ENCODE measurements at places on chromosomes 7 and 10.

DNA sequence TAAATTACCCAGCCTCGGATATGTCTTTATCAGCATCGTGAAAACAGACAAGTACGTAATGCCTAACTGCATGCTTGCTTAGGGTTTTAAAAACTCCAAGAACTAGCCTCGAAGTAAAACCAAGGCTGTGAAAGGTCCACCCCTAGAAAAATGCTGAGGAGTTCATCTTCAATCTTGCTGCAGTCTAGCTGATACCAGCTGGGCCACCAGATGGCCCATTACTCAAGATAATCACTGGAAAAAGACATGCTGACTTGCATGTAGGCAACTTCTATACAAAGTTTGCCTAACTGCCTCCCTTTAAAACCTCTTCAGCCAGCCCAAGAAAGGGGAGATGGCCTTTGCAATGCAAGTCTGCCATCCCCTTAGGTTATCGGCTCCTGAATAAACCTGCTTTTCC lies 614.1 kb downstream of the GALNT17 start:
- DNase-seq = no peak

DNA sequence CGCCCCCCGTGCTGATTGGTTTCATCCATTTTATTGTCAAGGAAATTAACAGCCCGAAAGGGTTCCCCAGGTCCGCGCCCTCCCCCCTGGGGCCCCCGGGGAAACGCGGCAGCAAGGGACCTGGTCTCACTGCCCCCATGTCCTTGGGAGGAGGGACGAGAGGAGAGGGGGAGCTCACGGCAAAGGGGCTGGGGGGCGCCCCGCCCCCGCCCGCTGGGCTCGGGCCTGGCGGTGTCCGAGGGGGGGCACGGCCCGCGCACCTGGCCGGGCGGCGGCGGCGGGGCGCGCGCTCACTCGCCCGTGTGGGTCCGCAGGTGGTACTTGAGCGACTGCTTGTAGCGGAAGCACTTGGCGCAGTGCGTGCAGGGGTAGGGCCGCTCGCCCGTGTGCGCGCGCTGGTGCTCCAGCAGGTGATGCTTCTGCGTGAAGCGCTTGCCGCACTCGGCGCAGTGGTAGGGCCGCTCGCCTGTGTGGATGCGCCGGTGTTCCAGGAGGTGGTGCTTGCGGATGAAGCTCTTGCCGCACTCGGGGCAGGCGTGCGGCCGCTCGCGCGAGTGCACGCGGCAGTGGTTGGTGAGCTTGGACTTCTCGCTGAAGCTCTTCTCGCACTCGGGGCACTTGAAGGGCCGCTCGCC lies 29.3 kb downstream of the ZNF777 start:
- DNase-seq = no peak

DNA sequence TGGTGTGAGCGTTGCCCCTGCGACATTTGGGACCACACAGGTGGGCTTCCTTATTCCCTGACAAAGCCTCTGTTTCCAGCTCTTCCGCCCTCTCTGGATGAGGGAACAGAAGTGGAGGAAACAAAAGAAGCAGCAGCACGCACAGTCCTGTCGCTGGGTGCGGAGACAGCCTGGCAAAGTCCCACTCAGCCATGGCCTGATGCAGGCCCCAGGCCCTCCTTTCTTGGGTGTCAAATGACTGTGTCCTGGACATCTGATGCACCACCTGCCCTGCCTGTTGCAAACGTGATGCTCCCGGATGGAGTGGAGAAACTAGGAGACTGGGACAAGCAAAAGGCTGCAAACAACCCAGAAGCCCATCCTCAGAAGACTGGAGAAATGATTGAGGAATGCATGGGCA lies 20.7 kb downstream of the ZMIZ2 start:
- DNase-seq = no peak

GRCh38 chr10:13684806-13685482 lies 98.2 kb downstream of the PRPF18 start:
- DNase-seq = no peak

GRCh38 chr7:2191016-2191415 lies 41.7 kb downstream of the MAD1L1 start:
- DNase-seq = no peak

- no peak for DNase-seq
Measured at GRCh38 chr10:95815701-95816240, 59.8 kb downstream of the ENTPD1 start.

DNA sequence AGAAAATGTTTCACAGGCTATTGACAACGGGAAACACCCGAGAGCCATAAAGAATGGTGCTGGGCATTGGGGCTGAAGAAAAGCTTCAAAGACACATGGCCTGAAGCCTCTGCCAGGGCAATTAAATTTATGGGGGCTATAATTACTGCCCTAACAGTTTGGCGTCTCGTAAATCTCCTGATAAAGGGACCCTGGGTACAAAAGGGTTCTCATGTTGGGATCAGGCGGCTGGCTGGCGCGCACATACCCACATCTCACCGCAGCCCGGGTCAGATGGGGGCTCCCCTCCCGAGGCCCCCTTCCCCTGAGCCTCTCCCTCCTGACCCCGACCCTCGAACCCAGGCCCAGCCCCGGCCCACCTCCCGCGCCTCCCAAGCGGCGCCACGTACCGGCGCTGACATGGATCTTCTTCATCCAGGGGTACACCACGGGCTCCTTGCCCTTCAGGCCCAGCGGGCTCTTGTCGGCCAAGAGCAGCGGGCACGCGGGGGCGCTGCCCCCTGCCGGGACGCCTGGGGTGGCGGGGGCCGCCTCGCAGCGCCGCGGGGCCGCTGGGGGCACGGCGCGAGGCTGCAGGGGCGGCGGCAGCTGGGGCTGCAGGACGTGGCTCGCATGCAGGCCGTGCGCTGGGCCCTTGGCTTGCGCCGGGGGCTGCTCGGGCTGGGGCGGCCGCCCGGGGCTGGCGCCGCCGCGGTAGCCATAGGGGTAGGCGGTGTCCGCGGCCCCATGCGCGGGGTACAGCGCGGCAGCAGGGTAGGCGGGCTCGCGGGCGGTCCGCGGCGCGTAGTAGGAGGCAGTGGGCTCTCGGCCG lies 623 bp downstream of the HOXA4 start:
- no peak for DNase-seq

DNA sequence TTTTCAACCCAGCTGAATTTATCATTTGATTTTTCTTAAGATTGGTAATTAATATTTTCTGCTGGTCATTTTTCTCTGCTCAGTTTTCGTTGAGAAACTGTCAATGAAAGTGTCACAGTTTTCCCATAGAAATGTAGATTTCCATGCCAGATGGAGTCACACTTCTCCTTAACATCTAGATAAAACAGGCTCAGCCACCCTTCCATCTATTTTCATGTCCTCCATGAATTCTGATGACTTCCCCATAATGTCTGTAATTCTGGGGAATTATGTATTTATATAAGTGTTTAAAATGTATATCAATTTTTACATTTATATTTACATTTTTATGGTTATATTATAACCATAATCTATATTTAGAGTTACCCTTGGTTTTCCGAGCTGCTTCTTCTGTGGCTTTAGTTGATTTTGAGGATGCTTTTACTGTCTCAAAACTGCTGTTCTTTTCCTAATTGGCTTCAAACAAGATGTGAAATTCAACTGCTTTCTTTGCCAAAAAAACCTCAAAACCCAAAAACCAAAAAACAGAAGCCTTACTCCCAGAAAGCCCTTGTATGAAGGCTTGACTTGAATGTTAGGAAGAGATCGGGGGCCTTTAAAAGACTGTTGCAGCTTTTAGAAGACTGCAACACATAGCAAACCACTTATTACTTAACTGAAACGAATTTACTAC lies 95.4 kb upstream of the CDCA7L start:
- no peak for DNase-seq

DNA sequence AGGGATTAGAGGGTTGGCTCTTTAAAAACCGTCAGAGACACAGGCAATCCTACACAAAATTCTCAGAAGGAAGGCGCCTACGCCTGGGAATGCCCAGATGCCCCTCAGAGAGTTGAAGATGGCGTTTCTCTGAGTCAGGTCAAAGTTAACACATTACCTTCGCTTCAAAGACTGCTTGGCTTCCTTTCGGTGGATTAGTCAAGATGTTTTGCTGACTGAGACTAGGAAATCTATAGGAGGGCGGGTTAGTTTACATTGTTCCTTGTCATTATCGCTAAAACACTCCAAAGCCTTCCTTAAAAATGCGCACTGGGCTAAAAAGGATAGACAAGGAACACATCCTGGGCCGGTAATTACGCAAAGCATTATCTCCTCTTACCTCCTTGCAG lies 995 bp upstream of the CFTR start:
- no peak for DNase-seq

DNA sequence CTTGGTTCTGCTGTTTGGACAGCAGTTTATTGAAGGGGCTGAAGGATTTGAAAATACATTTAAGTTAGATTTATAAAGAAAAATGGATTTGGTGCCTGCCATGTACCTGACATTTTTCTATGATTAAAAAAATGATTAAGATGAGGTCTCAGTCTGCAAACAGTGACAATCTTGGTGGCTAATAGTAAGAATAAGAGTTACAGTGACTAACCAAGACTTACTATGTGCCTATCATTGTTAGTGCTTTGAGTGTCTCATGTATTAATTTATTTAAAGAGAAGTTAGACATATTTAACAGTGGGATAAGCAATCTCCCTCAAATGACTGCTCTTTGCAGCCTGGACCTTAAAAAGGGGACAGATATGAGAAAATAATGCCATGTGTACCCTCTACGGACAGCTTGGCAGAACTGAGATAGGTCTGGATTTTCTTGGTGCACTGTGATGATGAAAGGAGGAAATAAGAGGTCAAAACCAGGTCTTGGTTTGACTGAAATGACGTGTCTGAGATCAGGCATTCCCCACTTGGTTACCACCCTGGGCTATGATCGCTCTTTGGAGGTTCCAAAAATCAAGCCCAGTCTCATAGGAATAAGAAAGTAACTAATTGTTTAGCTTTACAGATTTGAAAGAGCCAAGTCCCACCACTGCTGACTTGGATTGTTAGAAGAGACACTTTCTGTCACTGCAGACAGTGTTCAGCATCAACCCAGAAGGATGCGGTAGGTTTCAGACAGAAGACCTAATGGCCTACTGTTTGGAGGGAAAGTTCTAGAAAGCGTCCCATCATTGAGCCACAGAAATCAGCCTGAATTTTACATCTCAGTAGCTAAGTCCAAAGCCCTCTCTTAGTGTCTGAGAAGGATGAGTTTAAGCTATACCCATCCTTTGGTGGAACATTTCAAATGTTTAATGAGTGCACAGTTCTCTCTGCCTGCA lies 2.1 kb downstream of the CASP7 start:
- no peak for DNase-seq

DNA sequence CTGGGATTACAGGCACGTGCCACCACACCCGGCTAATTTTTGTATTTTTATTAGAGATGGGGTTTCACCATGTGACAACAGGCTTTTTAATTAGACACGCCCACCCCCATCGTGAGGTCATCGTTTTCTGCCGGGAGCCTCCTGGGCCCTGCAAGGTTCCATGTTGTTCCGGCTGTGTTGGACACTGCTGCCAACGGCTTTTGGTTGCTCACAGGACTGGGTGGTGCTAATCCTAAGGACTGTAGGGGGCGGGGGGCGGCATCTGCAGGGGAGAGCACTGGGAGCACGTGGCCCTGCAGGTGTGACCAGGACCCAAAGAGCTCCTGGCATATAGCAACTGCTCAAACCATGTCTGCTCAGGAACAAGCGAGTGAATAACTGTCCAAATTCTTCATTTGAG lies 29.5 kb upstream of the INSIG1 start:
- no peak for DNase-seq

DNA sequence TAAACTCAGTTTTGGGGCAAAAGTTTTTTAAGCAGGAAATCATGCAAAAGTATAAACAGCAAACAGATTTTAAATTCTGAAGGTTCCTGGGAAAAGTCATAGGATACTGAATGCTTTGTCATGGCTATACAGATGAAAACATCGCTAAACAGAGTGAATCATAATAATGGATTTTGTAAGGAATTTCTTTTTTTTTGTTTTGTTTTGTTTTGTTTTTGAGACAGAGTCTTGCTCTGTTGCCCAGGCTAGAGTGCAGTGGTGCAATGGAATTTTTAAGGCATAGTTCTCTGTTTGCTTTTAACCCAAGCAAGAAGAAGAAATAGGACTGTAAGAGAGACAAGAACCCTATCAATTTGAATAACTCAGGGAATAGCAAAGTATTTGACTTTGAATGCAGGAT lies 285.3 kb downstream of the NRG3 start:
- DNase-seq = no peak

GRCh38 chr7:4191525-4191924 lies 490.6 kb upstream of the FOXK1 start:
- DNase-seq = no peak

DNA sequence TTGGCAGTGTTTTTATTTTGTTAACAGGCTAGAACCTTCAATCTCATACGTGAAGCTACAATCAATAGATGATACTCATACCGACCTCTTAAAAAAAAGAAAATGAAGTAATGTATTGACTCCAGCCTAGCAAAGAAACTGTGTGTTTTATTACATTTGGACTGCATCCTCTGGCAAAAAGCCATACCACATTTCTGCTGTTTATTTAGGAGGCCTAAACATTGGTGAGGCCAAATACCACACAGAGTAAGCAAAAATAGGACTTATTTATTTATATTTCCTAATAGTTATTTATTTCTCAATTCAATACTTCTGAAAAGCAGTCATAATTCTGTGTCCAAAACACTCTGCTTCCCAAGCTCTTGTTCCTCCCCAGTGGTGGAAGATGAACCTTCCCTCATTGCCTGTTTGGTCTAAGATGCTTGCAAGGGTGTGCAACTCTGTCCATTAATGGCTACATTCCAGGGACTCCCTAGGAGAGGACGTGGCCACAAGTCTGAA lies 398.8 kb upstream of the KLF6 start:
- no peak for DNase-seq

DNA sequence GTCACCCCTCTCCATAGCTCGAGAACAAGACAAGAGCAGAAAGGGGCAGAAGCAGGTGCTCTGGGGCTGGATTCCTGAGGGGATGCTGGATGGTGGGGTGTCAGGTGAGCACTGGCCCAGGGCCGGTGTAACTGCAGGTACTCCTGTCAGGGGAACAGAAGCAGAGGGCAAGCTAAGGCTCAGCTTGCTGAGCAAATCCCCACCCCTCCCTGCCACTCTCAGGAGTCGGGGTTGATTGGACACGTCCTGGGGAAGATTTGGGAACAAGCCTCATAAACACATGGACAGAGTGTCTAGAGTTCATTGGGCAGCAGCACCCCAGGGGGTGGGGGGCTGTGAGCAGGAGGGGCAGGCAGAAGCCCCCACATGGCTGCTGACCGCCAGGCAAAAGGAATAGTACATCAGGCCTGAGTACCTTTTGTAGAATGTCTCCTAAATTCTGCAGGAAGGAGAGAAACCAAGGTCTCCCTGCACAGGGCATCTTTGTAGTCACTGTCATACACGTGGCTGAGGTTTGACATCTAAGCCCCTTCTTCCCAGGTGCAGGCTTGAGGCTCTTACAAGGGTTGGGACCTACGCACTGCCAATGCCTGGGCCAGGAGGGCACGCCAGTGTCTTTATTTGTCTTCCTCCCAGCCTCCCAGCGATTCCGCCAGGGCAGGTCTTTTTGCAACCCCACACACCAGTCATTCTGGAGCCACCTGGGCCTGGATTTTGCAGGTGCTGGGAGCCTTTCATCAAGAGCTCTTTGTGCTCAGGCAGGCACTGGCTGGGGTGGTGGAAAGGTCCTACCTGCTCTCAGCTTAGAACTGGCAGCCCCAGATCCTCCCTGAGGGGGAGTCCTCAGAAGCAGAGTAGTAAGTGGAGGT lies 2.8 kb downstream of the CALML3 start:
- DNase-seq = peak; percentile 42

GRCh38 chr10:4062751-4063150 lies 277.7 kb upstream of the KLF6 start:
- no peak for DNase-seq

- DNase-seq = no peak
Measured at GRCh38 chr7:31917256-31917655, 153.0 kb downstream of the PDE1C start.

- no peak for DNase-seq
Measured at GRCh38 chr7:4236389-4236788, 445.7 kb upstream of the FOXK1 start.

Measured in NCI-H526 (cell line).